ENCODE measurements at places on chromosomes 12 and 14.

- no peak for DNase-seq
These were observed 13.3 kb upstream of the MAX start for GRCh38 chr14:65115615-65116014.

DNA sequence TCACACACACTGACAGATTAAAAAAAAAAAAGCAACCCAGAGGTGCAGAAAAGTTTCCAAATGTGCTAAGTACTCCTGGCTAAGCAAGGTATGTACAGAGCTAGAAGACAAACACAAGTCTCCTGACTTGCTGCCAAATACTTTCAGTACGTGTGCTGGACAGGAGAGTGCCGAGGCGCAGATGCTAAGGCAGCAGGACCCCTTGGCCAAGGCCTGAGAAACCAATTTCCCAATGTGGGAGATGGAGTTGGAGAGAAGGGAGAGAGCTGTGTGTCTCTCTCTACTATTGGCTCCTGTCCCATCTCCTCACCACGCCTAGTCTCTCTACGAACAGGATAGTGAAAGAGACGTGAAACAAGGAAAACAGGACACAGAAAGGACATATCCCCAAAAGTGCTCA, 5.3 kb downstream of the SPRYD3 start:
- peak; percentile 18 for DNase-seq

- no peak for DNase-seq
These were observed 264.2 kb downstream of the BMP4 start for GRCh38 chr14:53692451-53692850.

- DNase-seq = no peak
These were observed 3.4 kb upstream of the MYRFL start for GRCh38 chr12:69821456-69822159.

DNA sequence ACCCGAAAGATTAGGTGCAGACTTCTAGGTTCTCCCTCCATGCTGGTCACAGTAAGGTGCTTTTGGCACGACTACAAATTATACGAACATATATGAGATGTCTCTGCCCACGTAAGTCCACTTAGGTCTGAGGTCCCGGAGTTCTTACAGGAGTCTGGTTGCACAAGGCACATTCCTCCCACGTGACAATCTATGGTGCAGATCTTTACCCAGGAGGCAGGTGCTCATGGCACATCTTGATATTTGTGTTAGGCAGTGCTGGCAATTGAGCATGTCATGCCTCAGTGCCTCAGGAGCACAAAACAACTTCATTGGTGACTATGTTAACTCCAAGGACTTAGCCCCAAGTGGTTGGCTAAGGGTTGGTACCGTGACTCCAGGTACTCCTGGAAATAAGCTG, 92.0 kb upstream of the AMN1 start:
- no peak for DNase-seq

- DNase-seq = no peak
These were observed 53.8 kb downstream of the MOK start for GRCh38 chr14:102251161-102251560.

DNA sequence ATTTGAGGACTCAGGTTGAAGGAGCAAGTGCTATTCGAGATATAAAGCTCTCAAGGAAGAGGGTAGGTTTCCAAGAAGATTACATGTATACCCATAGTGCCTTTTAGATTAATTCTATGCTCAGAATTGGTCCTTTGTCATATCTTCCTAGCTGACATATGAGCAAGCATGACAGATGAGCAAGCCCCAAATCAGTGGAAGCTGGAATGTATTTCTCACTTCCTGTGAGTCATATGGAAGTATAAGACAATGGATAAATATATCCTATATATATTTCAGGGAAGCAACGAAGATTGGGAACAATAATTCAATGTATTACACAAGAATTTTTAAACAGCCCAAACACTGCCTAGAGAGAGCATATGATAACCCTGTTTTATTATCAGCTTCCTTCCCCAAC, 674.1 kb upstream of the ATXN7L3B start:
- DNase-seq = no peak

DNA sequence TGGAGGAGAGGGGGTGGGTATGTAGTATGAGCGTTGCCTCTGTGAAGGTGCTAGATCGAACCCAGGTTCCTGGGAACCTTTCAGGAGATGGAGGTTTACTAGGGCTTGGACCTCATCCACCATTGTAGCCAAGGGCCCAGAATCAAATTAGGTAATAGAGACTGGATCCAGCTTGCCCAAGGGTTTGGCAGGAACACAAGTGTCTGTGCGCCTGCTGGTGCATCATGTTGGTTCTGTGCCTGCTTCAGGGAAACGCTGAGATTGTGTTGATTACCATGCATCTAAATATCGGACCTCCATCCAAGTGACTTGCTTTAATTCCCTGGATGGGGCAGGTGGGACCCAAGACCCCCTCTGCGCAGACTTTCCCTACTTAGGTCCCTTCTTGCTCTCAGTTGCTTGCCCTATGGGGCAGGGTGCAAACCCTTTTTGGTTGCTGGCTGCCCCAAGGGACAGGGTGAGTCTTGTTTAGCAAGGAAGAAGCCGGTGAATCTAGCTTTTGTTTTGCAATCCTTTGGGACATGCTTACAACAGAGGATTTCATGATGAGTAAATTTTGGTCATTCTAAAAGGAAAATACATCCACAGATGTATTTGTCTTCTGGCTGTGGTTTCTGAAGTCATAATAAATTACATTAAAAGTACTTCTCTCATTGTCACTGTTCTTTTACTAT, 189.8 kb upstream of the PRICKLE1 start:
- peak; percentile 33 for DNase-seq

- DNase-seq = no peak
These were observed 4.1 kb downstream of the CDKN1B start for GRCh38 chr12:12721176-12721751.

DNA sequence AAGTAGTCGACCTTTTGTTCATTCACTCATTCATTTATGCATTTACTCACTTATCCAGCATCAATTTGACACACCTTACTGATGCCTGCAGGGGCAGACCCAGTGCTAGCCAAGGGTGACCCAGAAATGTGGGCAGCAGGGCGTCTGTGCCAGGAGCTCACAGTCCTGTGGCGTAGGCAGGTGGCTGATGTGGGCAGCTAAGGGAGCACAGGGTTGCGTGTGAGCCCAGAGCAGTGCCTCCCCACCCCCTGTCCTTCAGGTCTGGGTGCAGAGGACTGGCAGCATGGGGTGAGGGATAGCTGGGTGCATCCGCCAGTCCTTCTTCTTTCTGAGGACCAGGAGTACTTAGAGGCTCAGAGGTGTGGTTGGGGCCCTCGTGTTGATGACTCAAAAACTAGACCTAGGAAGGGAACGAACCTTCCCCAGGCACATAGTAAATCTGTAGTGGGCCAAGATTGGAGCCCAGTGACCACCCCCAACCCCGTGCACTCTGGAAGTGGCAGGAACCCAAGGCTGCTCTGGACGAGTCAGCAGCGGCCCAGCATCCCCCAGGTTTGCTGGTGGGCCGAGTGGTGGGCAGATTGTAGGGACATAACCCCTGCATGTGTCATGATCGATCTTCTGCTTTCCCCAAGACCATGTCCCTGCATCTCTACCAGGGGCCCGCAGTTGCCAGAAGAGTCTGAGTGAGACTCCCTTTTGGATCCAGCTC, 63.9 kb downstream of the BEGAIN start:
- DNase-seq = no peak

DNA sequence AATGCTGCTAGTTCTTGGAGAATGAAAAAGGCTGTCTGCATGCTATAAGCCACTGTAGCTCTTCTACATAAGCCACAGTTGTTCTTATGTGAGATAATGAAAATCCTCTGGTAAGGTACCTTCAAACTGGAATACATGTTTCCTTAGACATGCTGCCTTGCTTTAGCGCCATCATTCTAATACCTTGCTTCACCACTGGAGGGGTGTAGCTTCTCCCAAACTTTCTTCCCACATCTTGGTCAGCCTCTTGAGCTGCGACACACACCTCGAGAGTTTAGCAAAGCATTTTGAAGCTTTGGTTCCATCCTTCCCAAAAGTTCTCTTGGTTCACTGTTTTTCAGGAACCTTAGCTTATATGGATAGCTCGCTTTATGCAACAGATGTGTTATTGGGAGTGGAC, 69.5 kb downstream of the NKX2-1 start:
- DNase-seq = no peak

DNA sequence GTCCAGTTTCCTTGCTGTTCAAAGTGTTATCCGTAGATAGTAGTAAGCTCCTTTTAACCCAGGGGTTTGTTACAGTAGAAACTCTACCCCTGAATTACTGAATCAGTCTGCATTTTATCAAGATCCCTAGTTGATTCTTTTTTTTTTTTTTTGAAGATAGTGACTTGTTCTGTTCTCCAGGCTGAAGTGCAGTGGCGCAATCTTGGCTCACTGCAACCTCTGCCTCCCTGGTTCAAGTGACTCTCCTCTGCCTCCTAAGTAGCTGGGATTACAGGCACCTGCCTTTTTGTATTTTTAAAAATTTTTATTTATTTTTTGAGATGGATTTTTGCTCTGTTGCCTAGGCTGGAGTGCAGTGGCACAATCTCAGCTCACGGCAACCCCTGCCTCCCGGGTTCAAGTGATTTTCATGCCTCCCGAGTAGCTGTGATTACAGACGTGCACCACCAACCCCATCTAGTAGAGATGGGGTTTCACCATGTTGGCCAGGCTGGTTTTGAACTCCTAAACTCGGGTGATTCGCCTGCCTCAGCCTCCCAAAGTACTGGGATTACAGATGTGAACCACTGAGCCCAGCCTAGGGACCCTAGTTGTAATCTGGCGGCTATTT, 10.5 kb downstream of the LARP4 start:
- DNase-seq = peak; percentile 75

- no peak for DNase-seq
These were observed 298.5 kb downstream of the ERC1 start for GRCh38 chr12:1289371-1290155.

GRCh38 chr12:31297572-31298514, 28.1 kb downstream of the SINHCAF start:
- no peak for DNase-seq

DNA sequence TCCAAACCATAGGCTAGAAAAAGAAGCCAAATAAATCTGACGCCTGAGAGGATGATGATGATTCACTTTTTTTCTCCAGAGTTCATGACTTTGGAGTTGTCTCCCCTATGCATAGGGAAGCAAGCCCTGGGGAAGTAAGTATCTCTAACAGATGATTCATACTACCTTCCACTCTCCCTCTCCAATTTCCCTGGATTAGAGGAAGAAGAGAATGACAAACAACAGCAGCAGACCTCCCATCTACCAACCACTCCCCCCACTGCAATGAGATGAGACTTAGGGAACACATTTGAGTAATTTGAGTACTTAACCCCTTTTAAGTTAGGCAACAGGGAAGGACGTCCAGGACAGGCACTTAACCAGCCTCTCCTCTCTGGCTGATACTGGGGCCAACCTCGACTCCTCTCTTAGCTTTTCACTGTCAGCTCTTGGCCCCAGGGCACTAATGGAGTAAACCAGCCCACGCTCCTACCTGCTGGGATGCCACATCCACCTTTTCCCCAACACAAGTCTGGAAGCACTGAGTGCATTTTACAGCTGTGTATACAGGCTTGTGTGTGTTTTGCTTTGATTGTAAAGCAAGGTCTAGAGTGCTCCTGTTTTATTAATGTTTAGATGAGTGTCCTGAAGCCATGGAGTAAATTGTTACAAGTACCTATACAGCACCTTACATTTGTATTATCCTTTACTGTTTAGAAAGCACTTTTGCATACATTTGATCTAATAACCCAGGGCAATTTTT, 180.7 kb downstream of the PHLDA1 start:
- no peak for DNase-seq

- no peak for DNase-seq
These were observed 1.3 kb upstream of the OAS3 start for GRCh38 chr12:112936927-112937326.

GRCh38 chr12:29547151-29547632, 49.7 kb upstream of the OVCH1 start:
- DNase-seq = no peak

DNA sequence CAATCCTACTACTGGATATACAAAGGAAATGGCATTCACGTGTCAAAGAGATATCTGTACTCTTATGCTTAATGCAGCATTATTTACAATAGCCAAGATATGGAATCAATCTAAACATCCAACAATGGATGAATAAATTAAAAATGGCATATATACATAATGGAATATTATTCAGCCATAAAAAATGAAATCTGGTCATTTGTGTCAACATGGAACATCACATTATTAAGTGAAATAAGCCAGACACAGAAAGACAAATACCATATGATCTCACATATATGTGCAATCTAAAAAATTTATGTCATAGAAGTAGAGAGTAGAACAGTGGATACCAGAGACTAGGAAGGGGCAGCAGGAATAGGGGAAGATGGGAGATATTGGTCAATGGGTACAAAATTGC, 228.8 kb upstream of the TBX3 start:
- no peak for DNase-seq

GRCh38 chr14:29458547-29458946, 469.1 kb downstream of the PRKD1 start:
- DNase-seq = no peak

DNA sequence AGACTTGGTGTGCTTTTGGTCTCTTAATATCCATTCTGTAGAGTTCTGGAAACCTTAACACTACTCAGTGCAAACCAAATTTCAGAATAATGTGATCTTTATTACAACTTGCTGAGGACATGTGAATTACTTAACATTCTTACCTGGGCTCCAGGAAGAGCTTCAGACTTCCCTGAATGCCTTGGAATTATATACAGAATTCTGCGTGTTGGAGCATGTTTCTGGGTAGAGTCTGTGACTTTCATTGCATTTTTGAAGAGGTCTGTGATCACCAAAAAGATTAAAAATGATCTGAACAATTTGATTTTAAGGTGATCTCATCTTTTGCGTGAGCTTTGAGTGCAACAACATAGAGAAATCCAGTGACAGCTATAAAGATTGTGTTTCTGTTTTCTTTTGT, 35.4 kb downstream of the ZDHHC17 start:
- DNase-seq = no peak

GRCh38 chr12:39145175-39145999, 240.0 kb upstream of the CPNE8 start:
- no peak for DNase-seq

- no peak for DNase-seq
These were observed 32.3 kb downstream of the EFCAB11 start for GRCh38 chr14:89922031-89922907.

DNA sequence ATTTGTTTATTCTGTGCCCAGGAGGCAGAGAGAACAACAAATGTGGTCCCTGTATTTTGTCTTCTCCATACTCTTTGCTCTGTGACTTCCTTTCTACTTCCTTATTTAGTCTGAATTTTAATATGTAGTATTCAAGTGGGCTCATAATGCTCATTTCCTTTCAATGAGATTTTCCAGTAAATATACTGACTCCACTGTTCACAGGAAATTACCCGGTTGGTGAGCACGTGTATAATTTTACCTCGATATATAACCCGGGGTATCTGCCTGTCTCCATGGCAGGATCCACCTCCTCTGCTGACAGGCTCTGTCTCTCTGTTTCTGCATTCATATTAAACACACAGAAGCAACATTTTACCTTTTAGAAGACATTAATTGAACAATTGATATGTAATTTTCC, 166.0 kb downstream of the SLC38A4 start:
- no peak for DNase-seq

DNA sequence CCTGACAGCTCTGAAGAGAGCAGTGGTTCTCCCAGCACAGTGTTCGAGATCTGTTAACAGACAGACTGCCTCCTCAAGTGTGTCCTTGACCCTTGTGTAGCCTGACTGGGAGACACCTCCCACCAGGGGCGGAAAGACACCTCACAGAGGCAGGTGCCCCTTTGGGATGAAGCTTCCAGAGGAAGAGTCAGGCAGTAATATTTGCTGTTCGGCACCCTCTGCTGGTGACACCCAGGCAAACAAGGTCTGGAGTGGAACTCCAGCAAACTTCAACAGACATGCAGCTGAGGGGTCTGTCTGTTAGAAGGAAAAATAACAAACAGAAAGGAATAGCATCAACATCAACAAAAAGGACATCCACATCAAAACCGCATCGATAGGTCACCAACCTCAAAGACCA, 21.6 kb upstream of the ABCC9 start:
- no peak for DNase-seq
